ENCODE measurements at places on chromosomes 4 and X. TPM values are rescaled to one million over a fixed set of nuclear protein-coding genes. Genes with fewer than 3 reads are reported as not detected.
A peak's percentile ranks its signal among the peaks of the same experiment; 100 is the strongest.

GCNA gene
- total RNA-seq, result 1.5 TPM

PWWP3B gene
- 10.0 TPM for total RNA-seq

PITX2 gene
- total RNA-seq, result 0.50 TPM

MGAT4D gene
- not detected for total RNA-seq

GNRHR gene
- total RNA-seq, result not detected

CT47A7 gene
- not detected for total RNA-seq

GRCh38 chr4:89100853-89101252 lies 10.5 kb upstream of the TIGD2 start:
- no peak for DNase-seq

DNA sequence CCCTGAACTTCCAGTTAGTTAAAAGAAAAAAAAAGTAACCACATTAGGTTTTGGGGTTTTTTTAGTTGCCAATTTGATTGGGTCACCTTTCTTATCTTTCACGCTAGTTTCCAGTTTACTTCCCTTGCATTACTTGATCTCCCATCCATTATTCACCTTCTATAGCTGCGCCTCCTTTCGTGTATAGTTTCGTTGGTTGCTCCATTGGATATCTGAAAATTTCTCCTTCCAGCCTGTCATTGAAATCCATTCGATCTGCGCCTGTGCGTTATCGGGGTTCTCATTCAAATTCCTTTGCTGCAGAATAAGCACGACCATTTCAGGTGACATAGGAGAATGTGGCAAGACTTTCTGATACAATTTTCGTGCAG lies 764 bp downstream of the TRAPPC11 start:
- DNase-seq, result no peak

DNA sequence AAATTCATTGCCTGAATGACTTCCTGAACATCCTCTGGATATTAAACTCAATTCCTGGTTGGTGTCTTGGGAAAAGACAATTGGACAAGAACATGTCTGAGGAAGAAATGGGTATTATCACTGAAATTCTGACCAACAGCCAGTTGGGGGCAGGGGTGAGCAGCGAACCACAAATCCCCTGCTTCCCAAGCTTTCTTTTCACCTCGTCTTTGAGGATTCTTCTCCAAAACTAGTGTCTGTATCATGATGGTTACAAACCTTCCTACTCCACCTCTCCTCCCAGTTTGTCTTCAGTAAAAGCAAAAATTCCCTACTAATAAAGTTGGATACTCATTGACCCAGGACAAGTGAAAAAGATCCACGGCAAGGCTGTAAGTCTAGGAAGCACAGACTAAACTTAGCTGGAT lies 48.3 kb upstream of the WDR1 start:
- DNase-seq, result peak; percentile 44

DNA sequence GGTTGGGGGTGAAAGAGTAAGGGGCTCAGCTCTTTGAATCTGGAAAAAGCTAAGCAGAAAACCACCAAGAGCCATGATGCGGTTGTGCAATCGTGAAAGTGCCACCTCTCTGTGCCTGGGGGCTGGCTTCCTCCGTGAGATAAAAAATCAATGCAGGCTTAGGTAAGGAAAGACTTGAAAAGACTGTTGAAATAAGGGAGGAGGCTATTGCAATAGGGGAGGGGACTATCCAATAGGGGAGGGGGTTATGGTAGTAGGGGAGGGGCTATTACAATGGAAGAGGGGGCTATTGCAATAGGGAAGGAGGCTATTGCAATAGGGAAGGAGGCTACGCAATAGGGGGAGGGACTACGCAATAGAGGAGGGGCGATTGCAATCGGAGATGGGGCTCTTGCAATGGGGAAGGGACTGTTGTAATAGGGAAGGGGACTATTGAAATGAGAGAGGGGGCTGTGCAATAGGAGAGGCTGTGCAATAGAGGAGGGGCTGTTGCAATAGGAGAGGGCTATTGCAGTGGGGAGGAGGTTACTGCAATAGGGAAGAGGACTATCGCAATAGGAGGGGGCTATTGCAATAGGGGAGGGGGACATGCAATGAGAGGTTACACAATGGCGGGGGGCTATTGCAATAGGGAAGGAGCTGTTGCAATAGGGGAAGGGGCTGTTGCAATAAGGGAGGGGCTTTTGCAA lies 162.3 kb upstream of the PSAPL1 start:
- no peak for DNase-seq

DNA sequence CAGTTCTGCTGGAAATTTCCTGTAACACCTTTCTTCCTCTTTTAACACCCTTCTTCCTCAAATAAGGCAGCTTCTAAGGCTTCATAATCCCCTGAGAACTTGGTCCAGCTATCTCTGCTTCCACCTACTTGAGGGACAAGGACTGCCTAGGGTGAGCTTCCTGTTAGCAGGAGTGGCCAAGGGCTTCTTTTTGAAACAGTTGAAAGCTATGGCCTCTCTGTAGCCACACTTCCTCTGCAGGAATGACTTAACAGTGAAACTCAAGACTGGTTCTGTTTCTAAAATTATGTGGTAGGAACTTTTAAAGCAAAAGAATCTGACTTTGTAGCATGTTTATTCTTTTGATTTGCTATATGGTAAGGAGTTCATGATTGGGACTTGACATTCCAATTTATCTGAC lies 108.5 kb upstream of the WDR1 start:
- no peak for DNase-seq

- DNase-seq, result no peak
Measured at GRCh38 chr4:168514249-168514852, 17.5 kb downstream of the PALLD start.

DNA sequence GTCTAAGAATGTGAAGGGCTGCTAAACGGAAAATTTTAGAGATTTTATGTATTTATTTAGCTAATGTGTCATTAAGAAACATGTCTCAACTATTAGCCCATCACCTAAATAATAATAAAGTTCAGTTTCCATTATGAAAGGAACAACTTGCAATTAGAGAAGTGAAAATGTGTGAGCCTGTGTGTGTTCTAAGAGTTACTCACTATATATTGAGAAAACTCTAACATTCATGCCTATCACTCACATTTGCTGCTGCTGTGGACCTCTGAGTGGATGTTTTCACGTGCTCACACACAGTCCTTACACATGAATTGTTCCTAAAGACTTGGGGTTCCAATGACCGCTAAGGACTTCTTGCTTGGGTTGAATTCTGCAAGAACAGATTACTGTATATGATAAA lies 364.0 kb downstream of the TMA16 start:
- DNase-seq, result no peak

DNA sequence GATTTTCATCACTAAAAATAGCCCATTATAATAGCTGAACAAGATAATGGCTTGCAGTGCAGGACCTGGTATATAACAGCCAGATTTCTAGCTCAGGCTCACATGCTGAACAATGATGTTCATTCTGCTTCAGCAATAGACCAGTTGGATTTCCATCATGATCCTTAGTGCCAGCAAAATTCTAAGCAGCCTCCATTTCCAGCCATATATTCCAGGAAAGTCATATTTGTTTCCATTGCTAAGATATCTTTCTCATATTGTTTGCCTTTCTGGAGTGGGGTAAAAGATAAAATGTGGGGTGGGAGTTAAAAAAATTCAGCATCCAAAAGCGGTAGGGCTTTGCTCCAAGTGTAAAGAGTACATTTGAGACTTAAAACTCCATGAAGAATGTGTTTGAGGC lies 2344.1 kb downstream of the PCDH7 start:
- no peak for DNase-seq

- DNase-seq, result no peak
Measured at GRCh38 chr4:81687471-81687870, 215.8 kb upstream of the RASGEF1B start.

DNA sequence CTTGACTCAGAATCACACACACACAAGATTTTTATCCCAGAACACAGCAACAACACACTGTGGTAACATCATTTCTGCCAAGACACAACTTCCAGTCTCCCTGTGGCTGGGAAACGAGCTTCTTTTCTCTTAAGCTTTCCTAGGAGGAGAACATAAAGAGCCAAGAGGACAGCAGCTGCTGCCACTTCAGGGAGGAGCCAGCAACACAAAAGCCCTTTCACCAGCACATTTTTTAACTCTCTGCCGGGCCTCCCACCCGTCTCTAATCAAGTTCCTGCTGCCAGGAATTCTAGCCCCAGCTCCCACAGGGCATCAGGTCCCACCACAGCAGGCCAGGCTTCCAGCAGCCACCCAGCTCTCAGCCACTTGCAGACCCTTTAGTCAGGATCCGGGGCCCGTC lies 22.4 kb downstream of the FAT1 start:
- DNase-seq, result peak; percentile 46

- no peak for DNase-seq
Measured at GRCh38 chrX:9355739-9356138, 109.1 kb upstream of the TBL1X start.

- no peak for DNase-seq
Measured at GRCh38 chrX:143754183-143754582, 33.6 kb upstream of the SPANXN2 start.

DNA sequence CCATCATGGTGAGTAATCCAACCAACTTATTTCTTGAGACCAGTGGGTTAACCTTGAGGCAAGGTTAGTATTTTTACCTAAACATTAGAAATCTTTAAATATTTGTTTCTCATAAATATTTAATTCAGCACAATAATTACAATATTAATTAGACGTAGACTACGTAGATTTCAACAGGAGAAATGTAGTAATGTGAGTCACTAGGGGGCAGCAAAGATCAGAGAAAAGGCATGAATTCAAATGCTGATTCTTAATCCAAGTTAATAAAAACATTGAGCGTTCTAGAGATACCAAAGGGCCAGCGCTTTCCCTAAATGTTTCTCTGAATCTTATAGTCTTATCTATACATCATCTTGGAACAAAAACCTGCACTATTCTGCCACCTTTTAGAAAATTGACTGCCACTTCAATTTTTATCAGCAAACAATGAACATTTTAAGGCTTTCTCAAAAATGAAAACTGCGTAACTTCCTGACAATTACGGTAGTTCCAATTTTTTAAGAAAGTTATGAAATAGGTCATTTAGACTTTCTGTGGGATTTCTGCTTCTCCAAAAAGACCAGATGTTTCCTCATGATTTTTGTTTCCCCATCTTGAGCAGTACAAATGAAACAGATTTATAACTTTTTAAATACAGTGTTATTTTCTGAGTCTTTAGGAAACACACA lies 180.7 kb downstream of the GASK1B start:
- no peak for DNase-seq

DNA sequence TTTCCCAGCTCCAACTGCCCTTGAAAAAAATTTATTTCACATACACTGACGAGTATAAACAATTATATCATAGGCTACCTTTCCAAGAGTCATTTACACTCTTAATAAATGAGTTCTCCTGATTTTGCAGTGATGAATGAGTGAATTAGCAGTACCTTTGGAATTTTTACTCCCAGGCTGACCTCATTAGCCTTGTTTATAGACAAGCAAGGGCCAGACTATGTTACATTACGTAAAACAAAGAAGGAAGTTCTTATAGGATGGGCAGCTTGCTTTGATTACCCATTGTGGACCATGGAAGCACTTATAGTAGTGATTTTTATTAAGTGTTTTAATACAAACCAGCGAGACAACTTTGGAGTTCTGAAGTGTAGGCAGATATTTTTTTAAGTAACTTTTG lies 112.9 kb upstream of the C1QTNF7 start:
- no peak for DNase-seq
